Smooth muscle cell of the brain vasculature (primary cell): ENCODE measurements at places on chromosomes 1 and 21.

DNA sequence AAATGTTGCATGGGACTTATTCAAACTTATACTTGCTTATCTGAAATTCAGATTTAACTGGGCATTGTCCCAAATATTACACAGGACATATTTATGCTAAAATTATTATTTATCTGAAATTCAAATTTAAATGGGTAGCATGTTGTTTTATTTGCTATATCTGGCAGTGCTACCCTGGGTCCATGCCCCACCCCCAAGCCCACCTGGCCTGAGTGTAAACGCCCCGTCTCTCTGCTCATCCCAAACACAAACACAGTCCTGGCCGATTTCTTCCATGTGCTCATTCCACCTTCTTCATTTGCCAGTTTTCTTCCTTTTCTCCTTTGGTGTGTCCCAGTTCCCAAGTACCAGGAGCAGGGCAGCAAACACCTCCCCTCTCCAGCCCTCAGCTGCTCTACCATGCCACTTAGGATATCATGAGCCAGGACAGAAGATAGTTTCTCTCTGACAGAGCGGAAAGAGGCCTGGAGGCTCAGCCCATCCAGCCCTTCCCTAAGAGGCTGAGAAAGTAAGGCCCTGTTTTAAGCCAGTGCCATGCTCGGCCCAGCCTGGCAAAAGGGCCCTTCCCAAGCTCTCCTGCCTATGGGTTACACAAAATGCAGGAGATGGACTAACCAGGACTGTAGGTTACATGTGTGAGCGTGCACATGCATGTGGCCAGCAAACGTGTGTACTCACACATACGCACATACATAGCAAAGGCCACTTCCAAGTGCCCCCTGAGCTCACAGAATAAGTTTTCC lies 69.5 kb downstream of the UBE2T start:
- DNase-seq, result no peak

DNA sequence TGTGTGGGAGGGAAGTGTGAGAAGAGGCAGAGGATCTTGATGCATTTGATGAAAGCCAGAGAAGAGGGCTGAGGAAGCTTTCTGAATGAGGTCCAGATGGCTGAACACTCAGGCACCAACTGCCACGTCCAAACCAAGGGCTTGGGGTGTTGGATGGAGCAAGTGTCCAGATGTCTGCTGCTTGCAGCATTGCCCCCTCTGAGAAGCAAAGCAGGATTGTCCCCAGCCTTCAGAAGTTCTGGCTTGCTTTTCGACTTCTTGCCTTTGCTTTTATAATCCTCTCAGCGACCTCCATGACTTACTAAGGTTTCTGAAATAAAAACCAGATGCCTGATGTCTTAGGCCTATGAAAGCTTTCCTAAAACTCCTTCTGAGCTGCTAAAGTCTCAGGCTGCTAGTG lies 182.5 kb downstream of the HUNK start:
- DNase-seq, result no peak

DNA sequence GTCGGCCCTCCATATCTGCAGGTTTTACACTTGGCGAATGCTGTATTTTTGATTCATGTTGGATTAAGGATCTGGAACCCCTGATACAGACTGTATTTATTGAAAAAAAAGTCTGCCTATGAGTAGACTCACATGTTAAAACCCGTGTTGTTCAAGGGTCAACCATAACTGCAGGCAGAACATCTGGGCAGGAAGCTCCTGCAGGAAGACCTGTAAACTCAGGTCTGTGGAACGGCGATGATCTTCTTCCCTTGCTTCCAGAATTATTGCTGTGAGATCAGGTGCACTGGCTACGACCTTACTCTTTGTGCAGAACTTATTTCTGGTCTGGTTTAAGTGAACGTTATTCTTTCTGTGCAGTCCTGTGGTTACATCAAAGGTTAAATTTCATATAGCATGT lies 96.6 kb downstream of the DISC1 start:
- DNase-seq, result no peak

DNA sequence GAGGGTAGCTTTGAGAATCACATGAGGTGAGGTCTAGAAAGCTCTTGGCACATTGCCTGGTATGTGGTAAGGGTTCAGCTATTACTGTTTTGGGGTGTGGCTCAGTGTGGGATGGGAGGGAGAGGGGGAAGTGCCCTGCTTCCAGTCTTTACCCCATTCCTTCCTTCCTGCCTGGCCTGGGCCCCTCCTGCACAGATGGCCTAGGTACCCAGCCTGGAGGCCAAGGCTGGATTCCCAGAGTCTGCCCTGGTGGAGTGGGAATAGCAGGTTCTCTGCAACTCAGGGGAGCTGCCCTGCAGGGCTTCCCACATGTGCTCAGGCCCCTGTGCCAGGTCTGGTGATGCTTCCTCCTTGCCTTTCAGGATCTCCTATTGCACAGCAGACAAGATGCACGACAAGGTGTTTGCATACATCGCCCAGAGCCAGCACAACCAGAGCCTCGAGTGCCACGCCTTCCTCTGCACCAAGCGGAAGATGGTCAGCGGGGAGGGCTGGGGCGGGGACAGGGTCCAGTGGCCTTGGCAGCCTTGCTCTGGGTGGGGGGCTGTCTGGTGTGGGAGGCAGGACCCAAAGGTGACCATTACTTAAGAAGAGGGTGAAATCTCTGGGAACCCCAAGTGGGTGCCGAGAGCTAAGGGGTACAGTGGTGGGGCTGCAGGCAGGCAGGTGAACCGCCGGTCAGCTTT lies 13.5 kb downstream of the LDLRAP1 start:
- no peak for DNase-seq

GRCh38 chr21:42964546-42965210 lies 9.7 kb upstream of the PKNOX1 start:
- DNase-seq, result no peak

- DNase-seq, result no peak
Observed at GRCh38 chr1:53367503-53368313, 39.8 kb upstream of the LRP8 start.

- DNase-seq, result no peak
Observed at GRCh38 chr1:35808450-35809113, 766 bp downstream of the AGO4 start.

- no peak for DNase-seq
Observed at GRCh38 chr1:76961181-76961819, 94.0 kb downstream of the ST6GALNAC5 start.

- DNase-seq, result no peak
Observed at GRCh38 chr1:246111570-246111969, 395.5 kb downstream of the SMYD3 start.

DNA sequence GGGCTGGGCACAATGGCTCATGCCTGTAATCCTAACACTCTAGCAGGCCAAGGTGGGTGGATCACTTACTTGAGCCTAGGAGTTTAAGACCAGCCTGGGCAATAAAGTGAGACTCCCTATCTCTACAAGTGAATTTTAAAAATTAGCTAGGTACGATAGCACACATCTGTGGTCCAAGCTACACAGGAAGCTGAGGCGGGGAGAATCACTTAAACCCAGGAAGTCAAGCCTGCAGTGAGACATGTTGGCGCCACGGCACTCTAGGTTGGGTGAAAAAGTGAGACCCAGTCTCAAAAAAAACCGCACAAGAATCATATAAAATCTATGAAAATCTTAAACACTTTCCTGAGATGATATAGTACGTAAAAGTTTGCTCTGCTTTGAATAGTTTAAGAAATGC lies 30.2 kb downstream of the DBT start:
- DNase-seq, result no peak

DNA sequence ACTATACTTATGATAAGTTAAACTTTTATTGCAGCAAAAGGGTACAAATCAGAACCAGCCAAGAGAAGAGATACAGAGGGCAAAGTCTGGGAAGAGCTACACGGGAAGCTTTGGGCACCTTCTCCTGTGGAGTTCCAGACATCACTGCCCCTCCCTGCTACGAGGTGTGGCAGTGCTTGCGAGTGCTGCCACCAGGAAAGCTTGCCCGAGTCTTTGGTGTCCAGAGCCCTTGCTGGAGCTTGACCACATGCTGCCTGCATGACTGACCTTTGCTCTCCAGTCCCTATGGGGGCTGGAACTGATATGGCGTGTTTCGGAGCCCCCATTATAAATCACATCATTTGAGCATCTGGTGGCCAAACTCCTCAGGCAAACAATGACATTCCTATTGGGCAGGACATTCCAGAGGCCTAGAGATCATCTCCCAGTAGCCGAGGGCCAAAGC lies 23.4 kb downstream of the PLEKHO1 start:
- no peak for DNase-seq

GRCh38 chr1:230701434-230701833 lies 12.5 kb downstream of the AGT start:
- DNase-seq, result no peak

DNA sequence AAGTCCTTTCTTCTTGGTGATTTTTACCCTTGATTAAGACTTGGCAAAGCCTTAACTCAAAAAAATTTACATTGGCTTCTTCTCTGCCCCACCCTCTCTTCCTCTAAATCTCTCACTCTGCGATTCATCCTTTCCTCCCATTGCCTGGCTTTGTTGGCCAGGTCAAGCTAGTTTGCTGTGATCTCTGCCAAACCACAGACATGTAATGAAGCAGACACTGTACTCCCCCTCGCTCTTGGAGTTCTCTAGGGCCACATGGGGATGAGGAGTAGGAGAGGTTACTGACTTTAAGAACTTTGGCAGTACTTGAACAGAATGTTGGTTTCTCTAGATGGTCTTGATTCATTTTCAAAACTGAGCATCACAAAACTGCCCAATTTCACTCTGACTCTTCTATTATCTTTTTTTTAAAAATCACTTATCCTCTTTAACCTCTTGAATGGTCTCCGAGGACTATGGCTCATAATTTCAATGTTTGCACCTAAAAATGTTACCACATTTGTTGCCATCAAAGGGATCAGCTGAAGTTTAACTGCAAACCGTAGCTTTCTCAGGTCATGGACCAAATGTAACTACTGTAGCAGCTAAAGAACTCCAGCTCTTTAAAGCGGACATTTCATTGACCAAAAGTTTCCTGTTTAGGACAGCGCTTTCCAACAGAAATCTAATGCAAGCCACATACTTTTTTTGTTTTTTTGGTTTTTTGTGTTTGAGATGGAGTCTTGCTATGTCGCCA lies 62.7 kb upstream of the IPO9 start:
- no peak for DNase-seq

- peak; percentile 90 for DNase-seq
Observed at GRCh38 chr1:119587341-119587740, 60.7 kb downstream of the ZNF697 start.

- no peak for DNase-seq
Observed at GRCh38 chr1:174995916-174996315, 3.8 kb upstream of the CACYBP start.

DNA sequence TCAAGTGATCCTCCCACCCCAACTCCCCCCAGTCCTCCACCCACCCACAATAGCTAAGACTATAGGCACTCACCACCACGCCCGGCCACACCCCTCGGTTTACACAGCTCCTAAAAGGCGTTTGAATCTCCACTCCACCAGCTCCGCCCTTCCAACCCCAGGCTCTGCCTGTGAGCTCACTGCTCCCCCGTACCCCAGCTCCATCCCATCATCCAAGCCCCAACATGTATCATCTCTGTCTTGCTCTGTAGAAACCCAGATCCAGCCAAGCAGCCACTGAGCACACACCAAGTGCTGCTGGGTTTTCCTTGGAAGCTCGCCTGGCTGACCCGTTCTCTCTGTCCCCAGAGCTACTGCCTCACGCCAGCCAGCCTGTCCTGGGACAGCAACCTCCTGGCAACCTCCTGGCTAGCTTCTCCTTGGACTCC lies 12.0 kb upstream of the S100A2 start:
- no peak for DNase-seq

- no peak for DNase-seq
Observed at GRCh38 chr1:33248244-33248643, 8.0 kb upstream of the ZNF362 start.

GRCh38 chr1:111214074-111214801 lies 13.3 kb upstream of the CHI3L2 start:
- DNase-seq, result no peak

DNA sequence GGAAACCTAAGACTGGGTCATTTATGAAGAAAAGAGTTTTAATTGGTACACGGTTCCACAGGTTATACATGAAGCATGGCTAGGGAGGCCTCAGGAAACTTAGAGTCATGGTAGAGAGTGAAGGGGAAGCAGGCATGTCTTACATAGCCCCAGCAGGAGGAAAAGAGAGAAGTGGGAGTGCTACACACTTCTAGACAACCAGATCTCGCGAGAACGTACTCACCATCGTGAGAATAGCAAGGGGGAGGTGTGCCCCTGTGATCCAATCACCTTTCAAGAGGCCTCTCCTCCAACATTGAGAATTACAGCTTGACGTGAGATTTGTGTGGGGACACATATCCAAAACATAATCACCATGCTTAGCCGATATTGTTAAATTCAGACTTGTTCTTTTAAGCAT lies 62.8 kb downstream of the DYRK1A start:
- no peak for DNase-seq

GRCh38 chr1:242454262-242455051 lies 70.0 kb downstream of the PLD5 start:
- peak; percentile 1 for DNase-seq

- DNase-seq, result no peak
Observed at GRCh38 chr1:209672705-209673630, 2.2 kb upstream of the G0S2 start.

- DNase-seq, result no peak
Observed at GRCh38 chr1:47962750-47963492, 34.3 kb downstream of the TRABD2B start.

- no peak for DNase-seq
Observed at GRCh38 chr1:204647114-204647804, 38.3 kb downstream of the LRRN2 start.

DNA sequence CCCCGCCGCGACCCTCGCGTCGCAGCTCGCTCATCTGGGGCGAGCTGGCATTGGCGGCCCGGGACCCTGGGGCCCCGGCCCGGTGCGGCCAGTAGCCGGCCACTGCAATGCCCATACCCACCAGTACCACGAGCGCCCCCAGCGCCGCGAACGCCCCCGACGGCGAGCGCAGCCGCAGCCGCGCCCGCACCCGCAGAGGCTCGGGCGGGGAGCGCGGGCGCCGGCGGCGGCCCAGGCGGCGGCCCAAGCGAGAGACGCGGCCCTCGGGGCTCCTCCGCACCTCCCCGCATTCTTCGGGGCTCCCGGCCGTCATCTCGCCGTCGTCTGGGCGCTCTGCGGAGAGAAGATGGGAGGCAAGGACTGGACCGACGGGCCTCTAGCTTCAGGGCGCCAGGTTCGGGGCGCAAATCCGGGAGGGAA lies 2.2 kb downstream of the TMEM200B start:
- DNase-seq, result no peak

DNA sequence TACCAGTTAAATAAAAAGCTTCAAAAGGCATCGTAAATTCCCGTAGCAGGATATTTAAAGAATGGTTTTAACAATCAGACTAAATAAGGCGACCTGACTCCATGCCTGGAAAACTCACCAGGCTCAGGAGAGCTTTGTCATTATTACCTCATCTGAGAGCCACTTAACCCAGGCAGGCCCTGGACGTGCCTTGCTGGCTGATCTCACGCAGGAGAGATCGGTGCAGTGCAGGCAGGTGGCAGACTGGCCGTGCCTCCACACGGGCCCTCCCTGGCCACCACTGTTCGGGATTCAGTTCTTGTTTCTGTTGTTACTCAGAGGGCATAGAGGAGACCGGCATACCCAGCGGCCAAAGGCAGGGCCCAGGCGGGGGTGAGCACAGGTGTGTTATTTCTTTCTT lies 6.4 kb downstream of the MT1HL1 start:
- no peak for DNase-seq

- no peak for DNase-seq
Observed at GRCh38 chr1:212908971-212909370, 41.4 kb upstream of the VASH2 start.
